ENCODE measurements at places on chromosomes 1 and 21. TPM values are rescaled to one million over a fixed set of nuclear protein-coding genes. Genes with fewer than 3 reads are reported as not detected.
A peak's percentile ranks its signal among the peaks of the same experiment; 100 is the strongest.

DNA sequence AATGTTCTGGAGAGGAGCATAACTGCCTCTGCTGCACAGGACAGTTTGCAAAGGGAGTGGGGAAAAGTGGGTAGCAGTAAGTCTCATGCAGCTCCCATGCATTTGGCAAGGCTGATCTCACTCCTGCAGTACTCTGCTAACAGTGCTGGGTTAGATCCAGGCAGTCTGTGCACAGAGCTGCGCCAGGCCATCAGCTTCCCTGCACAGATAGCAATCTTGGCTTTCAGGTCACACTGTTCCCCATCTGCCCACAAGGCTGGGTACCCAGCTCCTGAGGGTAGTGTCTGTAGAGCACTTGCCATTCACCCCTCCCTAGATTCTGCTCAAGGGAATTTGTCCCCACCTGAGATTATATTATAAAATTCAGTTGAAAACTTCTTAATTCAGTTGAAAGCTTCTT, 72.1 kb downstream of the SH3BGR start:
- DNase-seq: no peak

GRCh38 chr1:186093437-186093836, 281.6 kb downstream of the TPR start:
- no peak for DNase-seq

DNA sequence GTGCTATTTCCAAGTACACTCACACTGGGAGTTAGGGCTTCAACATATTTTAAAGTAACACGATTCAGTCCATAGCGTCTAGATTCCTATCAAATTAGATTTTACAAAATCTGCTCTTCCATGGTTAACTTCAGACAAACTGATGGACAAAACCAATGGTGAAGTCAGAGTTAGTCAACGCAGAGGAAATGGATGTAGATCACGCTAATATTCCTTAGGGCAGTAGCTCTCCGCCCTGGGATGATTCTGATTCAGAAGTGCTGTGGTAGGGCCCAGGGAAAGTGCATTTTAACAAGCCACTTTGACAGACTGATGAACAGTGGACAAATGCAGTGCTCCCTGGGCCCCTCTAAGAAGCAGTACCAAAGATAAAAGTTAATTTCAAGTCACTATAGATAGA, 83.2 kb downstream of the HIVEP3 start:
- peak; percentile 3 for DNase-seq

DNA sequence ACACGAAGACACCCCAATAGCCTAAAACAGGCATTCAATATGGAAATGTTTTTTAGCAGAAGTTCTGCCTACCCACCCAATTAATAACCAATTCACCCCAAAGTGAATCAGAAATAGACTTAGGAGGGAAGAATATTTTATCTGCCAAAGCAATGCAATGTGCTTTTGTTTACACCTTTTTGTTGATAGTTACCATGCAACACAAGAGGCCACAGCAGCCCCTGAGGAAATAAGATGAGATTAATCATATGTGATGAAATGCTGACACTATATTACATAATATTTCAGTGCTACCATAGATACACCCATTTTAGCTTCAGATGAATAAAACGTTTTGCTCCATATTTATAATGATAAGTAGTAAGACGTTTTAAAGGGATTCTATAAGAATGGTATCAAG, 60.9 kb upstream of the RGS2 start:
- no peak for DNase-seq

DNA sequence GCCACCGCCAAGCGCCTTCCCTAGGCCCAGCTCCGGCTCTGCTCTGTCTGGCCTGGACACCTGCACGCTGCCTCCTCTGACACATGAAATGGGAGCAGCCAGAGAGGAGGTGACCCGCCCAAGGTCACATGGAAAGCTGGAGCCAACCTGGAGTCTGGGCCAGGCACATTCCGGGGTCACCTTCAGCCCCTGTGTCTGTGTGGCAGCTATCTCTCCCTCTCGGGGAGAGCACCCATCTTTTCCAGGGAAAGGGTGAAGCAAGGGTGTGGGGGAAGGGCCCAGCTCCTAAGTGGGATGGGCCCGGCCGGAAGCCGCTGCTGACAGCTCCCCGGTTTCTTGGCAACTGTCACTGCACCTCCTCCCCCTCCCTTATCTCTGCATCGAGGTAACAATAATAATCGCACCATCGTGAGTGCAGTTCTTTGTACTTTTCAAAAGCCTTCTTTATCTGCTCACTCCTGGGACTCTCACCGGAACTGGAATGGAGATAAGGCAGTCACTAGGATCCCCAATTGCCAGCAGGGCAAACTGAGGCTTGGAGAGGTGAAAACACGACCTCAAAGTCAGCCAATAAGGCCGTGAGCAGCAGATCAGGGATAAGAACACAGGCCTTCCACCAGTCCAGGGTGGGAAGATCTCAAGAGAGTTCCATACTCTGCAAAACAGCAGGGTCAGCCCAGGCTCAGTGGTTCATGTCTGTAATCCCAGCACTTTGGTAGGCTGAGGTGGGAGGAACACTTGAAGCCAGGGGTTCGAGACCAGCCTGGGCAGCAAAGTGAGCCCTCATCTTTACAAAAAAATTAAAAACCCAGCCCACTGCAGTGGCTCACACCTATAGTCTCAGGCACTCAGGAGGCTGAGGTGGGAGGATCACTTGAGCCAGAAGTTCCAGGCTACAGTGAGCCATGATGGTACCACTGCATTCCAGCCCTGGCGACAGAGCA, 36.9 kb downstream of the RAP1GAP start:
- no peak for DNase-seq

DNA sequence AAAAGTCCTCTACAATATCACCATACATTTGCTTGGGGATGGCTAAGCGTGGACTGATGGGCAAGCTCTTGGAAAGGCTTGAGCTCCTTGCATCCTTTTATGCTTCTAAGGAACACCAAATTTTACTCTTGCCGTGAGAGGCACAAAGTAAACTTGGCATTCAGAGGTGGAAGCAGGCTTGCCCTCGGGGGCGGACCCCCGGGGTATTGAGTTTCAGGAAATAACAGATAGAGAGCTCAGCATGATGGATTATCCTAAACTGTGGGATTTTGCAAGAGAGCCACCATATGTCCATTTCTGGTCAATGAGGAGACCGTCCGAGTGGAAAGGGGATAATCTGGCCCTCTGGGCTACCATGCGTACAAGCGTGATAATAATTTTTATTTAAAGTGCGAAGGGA, 14.0 kb downstream of the IFI16 start:
- DNase-seq: no peak

DNA sequence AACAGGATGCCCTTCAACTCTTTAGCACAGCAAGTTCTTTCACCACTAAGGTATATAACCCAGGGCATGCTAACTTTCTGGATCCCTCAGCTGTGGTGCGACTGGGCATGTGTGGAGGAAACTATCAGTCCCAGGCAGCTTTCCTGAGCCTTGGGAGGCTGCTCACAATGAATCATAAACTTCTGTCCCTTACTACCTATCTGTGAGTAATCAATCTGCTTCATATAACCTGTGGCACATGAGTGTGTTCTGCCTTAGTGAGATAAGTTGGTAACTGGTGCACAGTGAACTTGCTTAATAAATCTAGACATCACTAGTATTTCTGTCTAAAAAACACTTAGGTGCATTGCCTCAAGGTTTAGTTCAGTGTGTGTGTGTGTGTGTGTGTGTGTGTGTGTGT, 158.0 kb downstream of the GPATCH2 start:
- no peak for DNase-seq

GRCh38 chr1:195591917-195592672, 1016.1 kb downstream of the KCNT2 start:
- no peak for DNase-seq

DNA sequence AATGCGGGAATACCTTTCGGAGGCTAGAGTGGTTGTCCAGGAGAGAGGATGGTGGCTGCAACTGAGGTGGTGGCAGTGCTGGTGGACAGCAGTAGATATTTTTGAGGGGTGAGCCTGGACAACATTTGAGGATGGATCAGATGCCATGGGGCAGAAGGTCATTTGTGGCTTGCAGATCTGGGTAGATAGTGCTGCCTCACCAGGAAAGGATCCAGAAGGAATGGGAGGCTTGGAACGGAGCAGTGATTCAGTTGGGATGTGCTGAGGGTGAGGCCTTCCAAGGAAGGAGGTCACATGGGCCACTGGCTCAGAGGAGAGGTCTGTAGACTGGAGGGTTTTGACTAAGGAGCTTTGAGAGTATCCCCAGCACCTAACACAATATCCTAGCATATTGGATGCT, 110.8 kb upstream of the KAZN start:
- DNase-seq: no peak

DNA sequence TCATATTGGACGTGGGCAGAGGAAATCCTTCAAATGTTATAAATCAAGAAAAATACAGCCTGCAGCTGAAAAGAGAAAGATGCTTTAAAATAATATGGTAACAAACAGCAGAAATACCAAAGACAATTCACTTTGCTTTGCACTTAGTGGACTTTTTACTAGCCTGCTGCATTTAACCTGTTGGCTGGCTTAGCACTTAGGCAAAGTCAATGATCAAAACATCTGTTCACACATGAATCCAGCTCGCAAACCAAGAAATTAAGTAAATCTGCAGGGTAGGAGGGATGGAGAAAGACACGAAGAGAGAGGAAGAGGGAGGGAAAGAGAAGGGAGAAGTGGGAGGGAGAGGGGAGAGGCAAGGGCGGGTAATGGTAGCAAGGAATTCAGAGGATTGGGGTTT, 103.6 kb upstream of the RAB4A start:
- no peak for DNase-seq

DNA sequence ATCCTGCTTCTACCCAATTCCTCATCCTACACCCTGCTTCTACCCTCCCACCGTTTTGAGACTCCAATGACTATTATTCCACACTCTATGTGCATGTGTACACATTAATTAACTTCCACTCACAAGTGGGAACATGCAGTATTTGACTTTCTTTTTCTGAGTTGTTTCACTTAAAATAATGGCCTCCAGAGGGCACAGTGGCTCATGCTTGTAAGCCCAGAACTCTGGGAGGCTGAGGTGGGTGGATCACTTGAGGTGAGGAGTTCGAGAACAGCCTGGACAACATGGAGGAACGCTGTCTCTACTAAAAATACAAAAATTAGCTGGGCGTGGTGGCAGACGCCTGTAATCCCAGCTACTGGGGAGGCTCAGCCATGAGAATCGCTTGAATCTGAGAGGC, 464.8 kb downstream of the PTBP2 start:
- DNase-seq: no peak

DNA sequence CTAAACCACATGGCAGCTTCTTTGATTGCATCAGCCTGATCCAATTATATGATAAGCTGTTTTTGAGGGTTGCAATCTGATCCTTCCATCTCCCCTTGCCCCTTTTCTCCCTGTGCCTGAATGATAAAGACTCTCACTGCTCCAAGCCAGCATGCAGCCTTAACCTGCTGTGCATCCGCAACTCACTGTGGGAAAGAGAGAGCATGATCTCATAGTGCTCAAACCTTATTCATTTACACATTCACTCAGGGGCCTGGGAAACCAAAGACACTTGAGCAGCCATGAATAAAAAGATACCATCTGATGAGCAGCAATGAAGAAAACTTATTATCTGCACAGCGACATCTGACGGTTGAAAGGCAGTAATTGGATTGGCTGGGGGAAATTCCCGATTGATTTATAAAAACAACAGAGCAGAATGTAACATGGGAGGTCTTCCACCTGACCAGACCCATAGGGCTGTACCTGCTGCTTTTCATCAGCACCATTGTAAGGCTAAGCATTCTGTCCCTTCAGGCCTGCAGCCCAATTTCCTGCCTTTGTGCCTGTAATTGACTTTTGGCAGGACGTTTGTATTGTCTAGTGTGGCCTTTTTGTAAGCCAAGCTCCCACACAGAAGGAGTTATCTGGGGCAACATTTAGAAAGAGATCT, 62.5 kb downstream of the KIAA0040 start:
- DNase-seq: no peak

DNA sequence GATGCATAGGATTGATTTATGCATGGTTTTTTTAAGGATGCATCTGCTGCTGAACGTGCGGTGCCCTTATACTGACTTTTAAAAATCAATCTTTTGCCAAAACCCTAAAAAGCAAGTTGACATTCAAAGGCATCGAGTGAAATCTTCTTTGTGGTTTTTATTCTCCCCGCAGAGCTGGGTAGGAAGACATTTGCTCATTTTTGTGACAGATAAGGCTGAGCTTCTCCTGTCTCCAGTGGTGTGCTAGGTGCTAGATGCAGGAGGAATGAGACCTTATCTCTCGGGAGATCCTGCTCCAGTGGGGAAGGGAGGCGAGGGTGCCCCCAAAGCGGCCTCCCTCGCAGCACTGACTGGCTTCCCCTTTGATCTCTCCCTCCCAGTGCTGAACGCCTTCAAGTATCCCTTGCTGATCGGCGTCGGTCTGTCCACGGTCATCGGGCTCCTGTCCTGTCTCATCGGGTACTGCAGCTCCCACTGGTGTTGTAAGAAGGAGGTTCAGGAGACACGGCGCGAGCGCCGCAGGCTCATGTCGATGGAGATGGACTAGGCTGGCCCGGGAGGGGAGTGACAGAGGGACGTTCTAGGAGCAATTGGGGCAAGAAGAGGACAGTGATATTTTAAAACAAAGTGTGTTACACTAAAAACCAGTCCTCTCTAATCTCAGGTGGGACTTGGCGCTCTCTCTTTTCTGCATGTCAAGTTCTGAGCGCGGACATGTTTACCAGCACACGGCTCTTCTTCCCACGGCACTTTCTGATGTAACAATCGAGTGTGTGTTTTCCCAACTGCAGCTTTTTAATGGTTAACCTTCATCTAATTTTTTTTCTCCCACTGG, 14.9 kb upstream of the CD101 start:
- no peak for DNase-seq

- no peak for DNase-seq
Observed at GRCh38 chr1:231108516-231109302, 53.1 kb upstream of the TRIM67 start.

DNA sequence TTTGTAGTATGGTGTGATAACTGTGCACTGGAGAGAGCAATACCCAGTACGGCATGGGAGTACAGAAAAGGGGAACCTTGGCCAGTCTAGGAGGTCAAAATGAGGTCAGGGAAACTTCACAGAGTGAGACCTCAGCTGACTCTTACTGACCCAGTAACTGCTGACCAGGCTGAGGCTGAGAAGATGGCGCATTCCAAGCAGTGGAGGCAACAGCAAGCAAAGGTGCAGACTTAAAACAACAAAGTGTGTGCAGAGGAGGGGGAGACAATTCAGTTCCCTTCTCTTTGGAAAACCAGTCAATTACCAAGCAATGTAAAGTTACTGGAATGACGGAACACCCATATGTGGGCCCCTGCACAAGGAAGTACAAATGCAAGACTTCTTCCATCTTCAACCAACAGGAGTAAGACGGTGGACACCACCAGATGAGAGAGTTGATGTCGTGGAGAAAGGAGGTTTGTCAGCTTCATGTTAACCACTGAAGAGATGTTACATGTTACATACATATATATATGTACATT, 54.6 kb upstream of the PRDX6 start:
- no peak for DNase-seq

GRCh38 chr21:26246073-26246472, 75.5 kb upstream of the APP start:
- no peak for DNase-seq

- no peak for DNase-seq
Observed at GRCh38 chr1:55276671-55277376, 61.7 kb upstream of the USP24 start.

Gene APOBEC4
- total RNA-seq: not detected

Gene TSPAN2
- 3.3 TPM for total RNA-seq

Gene S100A3
- total RNA-seq: 1.3 TPM

Gene CR1L
- not detected for total RNA-seq

Gene IFNGR2
- total RNA-seq: 37.0 TPM

Gene CDC20
- total RNA-seq: 0.78 TPM

Gene KAZN
- 3.1 TPM for total RNA-seq

Gene TMPRSS15
- total RNA-seq: not detected

Data from cardiac septum (tissue), 1 donor.